Stromal cell of bone marrow (primary cell): ENCODE measurements at places on chromosomes 7 and 10.

DNA sequence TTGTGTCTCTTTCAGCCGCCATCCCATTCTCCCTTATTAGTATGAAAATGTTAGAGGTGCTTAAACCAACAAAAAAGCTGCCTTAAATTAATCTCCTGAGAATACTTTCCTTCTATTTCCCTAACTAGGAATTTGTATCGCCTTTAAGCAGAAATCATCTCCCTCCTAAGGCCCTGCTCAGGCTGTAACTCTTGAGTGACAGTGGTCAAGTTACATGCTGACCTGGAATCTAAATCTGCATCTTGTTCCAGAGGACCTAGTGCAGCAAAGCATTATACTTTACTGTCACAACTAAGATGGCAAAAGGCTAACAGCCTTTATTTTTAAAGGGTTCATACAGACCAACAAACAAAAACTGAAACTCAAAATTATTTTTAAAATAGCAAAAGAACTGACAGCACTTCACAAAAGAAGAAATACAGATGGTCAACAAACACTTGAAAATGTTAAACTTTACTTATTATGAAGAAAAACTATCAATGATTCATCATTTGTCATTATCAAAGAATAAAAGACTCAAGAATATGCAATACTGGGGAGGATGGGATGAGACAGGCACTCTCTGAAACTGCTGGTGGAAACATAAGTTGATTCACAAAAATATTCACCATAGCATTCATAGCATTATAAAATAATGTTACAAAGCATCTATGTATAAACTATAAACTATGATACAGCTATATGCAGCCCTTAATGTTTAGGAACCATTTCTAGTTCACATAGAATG, 11.0 kb downstream of the CYREN start:
- DNase-seq = no peak

DNA sequence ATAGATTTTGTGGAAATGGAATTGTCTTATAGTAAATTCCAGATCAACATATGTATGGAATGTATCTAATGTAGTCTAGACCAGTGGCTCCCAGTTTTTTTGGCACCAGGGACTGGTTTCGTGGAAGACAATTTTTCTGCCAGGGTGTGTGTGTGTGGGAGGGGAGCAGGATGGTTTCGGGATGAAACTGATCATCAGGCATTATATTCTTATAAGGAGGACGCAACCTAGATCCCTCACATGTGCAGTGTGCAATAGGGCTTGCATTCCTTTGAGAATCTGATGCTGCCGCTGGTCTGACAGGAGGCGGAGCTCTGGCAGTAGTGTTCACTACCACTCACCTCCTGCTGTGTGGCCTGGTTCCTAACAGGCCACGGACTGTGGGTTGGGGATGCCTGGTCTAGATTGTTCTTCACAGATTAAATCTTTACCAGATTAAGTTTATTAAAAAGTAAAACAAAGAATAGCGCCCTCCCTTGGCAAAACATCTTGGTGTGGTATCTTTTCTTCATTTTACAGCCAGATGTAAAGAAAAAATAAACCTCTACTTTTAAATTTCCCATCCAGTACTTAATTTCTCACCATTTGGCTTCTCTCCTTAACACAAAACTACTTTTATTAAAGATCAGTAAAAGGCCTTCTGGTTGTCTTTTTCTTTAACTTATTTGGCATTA, 48.4 kb downstream of the SEPTIN7 start:
- no peak for DNase-seq

DNA sequence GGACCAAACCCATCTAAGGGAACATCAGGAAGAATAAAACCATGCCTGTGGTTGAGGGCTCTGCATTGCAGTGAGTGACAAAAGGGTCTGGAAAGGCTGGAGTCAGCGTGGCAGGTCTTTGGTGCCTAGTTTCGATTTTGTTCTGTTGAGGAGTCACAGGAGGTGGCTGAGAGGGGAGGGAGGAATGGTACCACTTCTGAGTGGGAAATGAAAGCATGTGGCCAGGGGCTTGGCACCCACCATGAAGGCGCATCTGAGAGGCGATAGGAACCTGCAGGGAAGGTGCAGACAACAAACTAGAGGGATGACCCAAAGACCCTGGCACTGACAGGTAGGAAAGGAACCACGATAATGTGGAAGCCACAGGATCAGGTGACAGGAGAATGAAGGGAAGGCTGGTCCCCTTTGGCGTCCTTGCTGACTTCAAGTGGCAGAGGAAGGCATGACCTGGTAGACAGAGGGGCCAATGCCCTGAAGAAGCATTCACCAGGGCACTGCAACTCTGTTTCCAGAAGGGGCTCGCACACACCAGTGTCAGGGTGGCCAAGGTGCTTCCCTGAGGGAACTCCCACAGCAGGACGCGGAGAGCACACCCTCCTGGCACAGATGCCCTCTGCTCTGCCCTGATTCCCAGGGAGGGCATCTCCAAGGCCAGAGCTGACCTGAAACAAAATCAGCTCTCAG, 41.7 kb downstream of the HIPK2 start:
- no peak for DNase-seq

- no peak for DNase-seq
Measured at GRCh38 chr10:68212721-68213352, 19.1 kb downstream of the ATOH7 start.

GRCh38 chr10:80281292-80281691, 8.2 kb downstream of the MAT1A start:
- DNase-seq = no peak

DNA sequence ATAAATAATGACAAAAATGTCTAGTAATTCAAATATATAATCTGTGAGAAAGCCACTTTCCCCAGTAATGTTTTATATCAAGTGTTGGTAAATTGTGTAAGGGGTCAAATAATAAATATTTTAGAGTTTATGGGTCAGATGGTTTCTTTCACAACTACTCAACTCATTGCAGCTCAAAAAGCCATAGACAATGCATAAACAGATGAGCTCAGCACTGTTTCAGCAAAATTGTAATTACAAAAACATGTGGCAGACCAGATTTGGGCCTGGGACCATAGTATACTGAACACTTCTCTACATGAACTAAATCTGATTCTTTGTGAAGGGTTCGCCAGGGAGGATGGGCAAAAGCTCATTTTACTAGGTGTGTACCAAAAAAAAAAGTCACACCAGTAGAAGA, 460.8 kb downstream of the NRG3 start:
- no peak for DNase-seq

DNA sequence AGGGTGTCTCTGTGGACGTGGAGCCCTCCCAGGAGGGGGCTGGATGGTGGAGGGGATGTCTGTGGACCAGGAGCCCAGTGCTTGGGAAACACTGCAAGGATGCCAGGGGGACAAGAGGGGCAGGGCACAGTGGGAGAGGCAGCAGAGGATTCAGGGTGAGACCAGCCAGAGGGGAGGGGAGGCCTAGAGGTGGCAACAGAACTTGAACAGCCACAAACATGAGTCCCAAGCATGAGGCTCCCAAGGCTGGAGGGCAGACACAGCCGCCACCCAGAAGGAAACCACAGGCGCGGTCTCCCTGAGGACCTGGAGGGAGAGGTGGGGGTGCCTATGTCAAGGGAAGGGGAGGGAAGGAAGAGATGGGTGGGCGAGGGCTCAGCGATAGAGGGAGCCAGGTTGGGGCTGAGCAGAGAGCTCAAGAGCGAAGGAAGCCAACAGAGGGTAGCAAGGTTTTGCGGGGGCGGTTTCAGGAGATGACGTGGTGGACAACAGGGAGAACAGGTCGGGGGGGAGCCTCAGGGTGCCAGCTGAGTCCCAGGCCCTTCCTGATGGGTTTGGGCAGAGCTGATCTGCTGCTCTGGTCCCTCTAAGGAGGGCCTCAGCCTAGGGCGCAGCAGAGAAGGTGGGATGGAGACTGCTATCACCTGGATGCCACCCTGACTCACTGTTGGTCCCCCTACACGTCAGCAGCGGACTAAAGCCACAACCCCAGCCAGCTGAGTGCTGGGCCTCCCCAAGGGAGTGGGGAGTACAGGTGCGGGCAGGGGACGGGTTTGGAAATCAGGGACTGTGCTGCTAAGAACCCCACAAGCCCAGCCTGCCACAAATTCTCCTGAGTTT, 6.7 kb upstream of the PILRA start:
- DNase-seq = no peak

- no peak for DNase-seq
Measured at GRCh38 chr10:23326544-23327307, 17.9 kb downstream of the C10orf67 start.

DNA sequence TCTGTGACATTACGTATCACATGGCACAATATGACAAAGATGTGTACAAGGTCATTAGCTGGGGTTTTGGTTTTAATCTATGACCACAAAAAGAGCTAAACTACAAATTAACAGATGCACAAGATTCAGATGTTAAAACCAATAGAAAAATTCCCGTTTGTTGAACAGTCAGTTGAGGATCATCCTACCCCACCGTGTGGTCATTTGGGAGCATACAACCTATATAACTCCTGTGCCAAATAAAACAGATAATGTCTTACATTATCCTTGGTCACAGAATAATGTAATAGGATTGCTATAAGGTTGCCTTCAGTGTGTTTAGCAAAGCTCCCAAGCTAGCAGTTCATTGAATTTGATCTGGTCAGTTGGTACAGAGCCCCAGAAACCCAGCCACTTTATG, 28.2 kb downstream of the ASNS start:
- DNase-seq = no peak

GRCh38 chr10:17655009-17655408, 11.1 kb downstream of the STAM start:
- no peak for DNase-seq

DNA sequence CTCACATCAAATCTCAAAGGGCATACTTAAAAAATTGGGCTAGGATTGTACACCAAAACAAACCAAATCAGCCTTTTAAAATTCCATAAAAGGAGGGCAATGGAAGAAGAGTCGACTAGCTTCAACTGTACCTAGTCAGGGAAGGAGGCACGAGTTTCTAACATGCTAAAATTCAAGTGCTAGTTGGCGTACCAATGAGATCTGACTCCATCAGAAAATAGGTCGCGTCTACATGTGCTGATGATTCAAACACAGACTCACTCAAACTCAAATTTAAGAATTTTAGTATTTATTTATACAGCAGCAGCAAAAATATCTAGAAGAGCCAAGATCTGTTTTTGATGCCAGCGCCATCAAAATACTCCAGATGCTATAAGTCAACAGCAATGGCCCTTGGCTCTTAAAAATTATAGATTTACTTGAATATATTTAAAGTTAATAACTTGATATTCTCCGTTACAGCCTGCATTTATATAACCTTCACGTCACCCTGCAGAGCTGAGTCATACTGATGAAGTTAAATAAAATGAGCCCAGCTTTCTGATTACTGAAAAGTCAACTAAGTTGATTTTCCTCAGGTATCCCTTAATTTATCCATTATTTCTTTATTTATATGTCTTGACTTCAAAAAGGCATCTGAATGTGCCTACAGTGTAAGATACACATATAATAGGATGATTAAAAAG, 302.1 kb upstream of the IMMP2L start:
- DNase-seq = no peak

DNA sequence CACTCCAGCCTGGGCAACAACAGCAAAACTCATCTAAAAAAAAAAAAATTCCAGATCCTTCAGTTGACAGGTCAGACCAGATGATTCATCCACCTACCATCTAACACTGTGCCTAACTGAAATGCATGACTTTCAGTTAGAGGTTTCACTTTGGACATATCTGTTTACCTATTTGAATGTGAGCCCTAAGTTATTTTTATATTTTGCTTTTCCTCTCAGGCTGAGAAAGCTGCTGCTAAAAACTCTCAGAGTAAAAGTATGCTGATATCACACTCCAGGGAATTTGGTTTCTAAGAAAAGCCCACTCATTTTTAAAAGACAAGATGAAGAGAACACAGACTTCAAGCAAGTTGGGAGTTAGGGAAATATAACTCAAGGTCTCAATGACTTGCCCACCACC, 126.0 kb downstream of the SGMS1 start:
- DNase-seq = peak; percentile 64

- no peak for DNase-seq
Measured at GRCh38 chr10:43409385-43410109, 561 bp upstream of the HNRNPF start.

GRCh38 chr10:69220507-69220906, 375 bp downstream of the HKDC1 start:
- no peak for DNase-seq

DNA sequence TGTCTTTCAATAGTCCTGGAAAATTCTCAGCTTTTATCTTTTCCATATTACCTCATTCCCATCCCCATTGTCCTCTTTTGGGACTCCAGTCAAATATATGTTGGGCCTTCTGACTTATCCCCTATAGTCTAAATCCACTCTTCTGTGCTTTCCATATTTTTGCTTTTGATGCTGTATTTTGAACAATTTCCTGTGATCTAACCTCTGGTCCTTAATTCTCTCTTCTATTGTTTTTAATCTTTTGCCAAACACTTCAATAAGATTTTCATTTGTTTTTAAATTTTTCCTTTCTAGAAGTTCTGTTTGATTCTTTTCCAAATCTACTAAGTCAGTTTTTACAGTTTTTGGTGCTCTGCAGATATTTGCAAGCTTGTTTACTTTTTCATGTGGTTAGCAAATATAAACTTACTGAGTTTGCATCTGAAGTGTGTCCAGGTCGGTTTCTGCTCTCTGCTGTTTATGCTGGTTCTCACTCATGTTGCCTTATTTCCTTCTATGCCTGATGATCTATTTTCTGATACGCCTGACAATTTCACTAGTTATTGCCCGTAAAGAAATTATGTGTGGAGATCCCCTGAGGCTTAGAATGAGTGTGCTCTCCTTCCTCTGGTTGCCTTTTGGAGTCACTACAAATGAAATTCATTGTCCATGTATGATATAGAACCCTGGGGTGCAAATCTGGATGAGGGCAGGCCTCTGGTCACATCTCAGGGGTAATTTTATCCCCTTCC, 110.4 kb downstream of the RBM20 start:
- DNase-seq = no peak

DNA sequence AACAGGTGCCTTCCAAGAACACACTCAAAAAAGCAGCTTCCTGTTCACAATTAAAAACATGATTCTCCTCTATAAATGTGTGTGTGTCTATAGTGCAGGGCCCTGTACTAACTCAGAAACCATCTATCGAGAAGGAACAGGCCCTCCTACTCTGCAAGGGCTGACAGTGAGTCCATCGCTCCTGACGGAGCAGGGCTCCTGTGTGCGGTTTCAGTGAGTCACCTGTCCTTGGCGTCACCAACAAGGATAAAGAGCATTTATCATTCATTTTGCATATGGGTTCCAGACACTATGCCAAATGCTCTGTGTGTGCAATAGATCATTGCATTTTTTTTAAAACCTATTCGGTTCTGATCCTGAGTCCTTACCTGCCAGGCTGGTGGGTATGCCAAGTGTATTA, 63.7 kb downstream of the TACC2 start:
- DNase-seq = no peak

GRCh38 chr7:92633211-92633906, 43.2 kb upstream of the FAM133B start:
- peak; percentile 82 for DNase-seq

GRCh38 chr10:71323407-71323806, 4.3 kb downstream of the SLC29A3 start:
- no peak for DNase-seq

GRCh38 chr7:73606801-73607691, 17.3 kb downstream of the MLXIPL start:
- no peak for DNase-seq

- DNase-seq = no peak
Measured at GRCh38 chr7:6306471-6306870, 34.0 kb upstream of the CYTH3 start.

- no peak for DNase-seq
Measured at GRCh38 chr7:16021851-16022250, 335.4 kb upstream of the MEOX2 start.

- peak; percentile 78 for DNase-seq
Measured at GRCh38 chr10:77513781-77514331, 123.8 kb downstream of the KCNMA1 start.
